ENCODE measurements at places on chromosomes 16 and 17. TPM values are rescaled to one million over a fixed set of nuclear protein-coding genes. Genes with fewer than 3 reads are reported as not detected.

Gene UTS2R
- total RNA-seq: not detected

Gene DPEP3
- total RNA-seq: 0.40 TPM

Gene EVI2B
- 20.1 TPM for total RNA-seq

Gene CYB5D1
- total RNA-seq: 16.6 TPM

Gene EVPLL
- not detected for total RNA-seq

Gene NEUROD2
- not detected for total RNA-seq

Gene SGCA
- not detected for total RNA-seq

Gene ANKS4B
- not detected for total RNA-seq

Gene SDR42E1
- total RNA-seq: 9.4 TPM

Gene SRCAP
- total RNA-seq: 70.8 TPM

Gene CMTM2
- 0.17 TPM for total RNA-seq

Gene TBC1D28
- total RNA-seq: not detected

Gene SPATA22
- total RNA-seq: not detected

Gene ANKRD40CL
- total RNA-seq: not detected

Gene BAHCC1
- not detected for total RNA-seq

Gene TMED6
- total RNA-seq: 0.73 TPM

Gene TTLL6
- not detected for total RNA-seq

Gene HBA1
- not detected for total RNA-seq

Gene DHRS7C
- total RNA-seq: not detected

Gene MYLK3
- total RNA-seq: 0.30 TPM

Gene ITGAL
- 233 TPM for total RNA-seq

Gene ACSM2A
- total RNA-seq: not detected

Gene TBC1D3C
- 1.1 TPM for total RNA-seq

Gene TBC1D3E
- not detected for total RNA-seq

Gene COX6A2
- not detected for total RNA-seq

Gene MEOX1
- total RNA-seq: 0.55 TPM

Gene KIF18B
- total RNA-seq: 35.7 TPM

Gene IGF2BP1
- total RNA-seq: 0.40 TPM

Gene EFNB3
- total RNA-seq: 0.08 TPM

Gene FBXL16
- total RNA-seq: 4.1 TPM

Gene NHLRC4
- 0.25 TPM for total RNA-seq

Gene TEKT1
- not detected for total RNA-seq

Gene DRC7
- total RNA-seq: not detected

Gene ESRP2
- total RNA-seq: 0.48 TPM

Gene CDH1
- not detected for total RNA-seq

Gene PRR35
- total RNA-seq: not detected
